ENCODE measurements at places on chromosomes 7 and 10.

- no peak for DNase-seq
These were observed 120.7 kb upstream of the CARD11 start for GRCh38 chr7:3164380-3164792.

DNA sequence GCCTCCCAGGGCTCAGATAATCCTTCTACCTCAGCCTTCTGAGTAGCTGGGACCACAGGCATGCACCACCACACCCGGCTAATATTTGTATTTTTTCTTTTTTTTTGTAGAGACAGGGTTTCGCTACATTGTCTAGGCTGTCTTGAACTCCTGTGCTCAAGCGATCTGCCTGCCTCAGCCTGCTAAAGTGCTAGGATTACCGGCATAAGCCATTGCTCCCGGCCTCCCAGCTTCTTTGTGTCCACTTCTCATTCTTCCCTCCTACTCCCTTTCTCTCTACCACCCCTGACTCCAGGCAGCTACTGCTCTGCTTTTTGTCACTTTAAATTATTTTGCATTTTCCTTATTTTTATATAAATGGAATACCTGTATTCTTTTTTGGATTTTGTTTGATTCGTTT lies 83.4 kb downstream of the PALS2 start:
- DNase-seq, result no peak

- no peak for DNase-seq
These were observed 24.4 kb downstream of the TSPAN12 start for GRCh38 chr7:120833546-120833945.

DNA sequence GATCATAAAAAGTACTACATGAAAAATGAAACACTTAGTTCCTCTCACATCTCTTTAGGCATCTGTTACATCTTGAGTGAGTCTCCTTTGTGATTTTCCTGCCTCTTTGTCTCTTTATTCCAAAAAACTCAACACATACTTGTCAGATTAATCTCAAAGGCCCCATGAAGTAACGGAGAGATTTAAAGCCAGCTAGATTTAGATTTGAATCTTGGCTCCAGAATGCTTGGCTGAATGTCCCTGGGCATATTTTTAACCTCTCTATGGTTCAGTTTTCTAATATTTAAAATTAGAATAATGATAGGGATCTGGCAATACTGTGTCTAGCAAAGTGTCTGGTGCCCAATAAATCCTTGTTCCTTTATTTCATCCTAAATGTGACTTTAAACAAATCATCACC lies 140.0 kb downstream of the DGKB start:
- DNase-seq, result no peak

- peak; percentile 95 for DNase-seq
These were observed at the start of gene UBE2D1 for GRCh38 chr10:58334817-58335305. Gene UBE2D1, plus strand, starts transcription at chr10:58335006. Its CDS starts 196 bp downstream, at chr10:58335202.

DNA sequence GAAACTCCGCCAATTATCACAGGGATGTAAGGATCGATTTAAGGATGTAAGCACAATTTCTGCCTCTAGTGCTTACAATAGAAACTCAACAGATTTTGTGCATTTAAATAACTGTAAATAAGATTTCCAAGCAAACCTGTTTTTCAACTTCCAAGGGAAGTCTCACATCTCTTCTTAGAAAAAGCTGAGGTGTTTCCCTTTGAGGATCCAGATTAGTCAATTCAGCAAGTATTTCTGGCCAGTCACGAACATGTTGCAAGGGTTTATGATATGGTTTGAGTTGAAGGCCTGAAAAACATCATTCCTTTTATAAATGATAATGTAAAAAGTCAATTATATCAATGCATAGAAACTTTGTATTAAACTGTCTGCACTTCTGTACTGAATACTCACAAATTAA lies 23.9 kb downstream of the KRIT1 start:
- no peak for DNase-seq

GRCh38 chr10:2335626-2336025 lies 598.3 kb upstream of the ADARB2 start:
- DNase-seq, result no peak

GRCh38 chr7:91165006-91165845 lies 99.0 kb upstream of the FZD1 start:
- peak; percentile 23 for DNase-seq
